ENCODE measurements at places on chromosomes 16 and 17. TPM values are rescaled to one million over a fixed set of nuclear protein-coding genes. Genes with fewer than 3 reads are reported as not detected.
A peak's percentile ranks its signal among the peaks of the same experiment; 100 is the strongest.

DNA sequence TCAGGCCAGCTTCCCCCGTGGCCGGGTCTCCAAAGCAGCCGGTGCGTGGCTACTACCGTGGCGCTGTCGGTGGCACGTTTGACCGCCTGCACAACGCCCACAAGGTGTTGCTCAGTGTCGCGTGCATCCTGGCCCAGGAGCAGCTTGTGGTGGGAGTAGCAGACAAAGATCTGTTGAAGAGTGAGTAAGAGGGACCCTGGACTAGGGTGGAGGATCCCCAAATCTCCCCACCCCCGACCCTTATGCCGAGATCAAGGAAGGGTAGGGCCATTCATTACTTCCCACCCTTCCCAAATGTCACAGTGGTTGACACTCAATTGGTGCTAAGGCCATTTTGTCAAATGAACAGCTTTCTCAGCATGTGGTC lies 1.2 kb downstream of the COASY start:
- ATAC-seq, result no peak

DNA sequence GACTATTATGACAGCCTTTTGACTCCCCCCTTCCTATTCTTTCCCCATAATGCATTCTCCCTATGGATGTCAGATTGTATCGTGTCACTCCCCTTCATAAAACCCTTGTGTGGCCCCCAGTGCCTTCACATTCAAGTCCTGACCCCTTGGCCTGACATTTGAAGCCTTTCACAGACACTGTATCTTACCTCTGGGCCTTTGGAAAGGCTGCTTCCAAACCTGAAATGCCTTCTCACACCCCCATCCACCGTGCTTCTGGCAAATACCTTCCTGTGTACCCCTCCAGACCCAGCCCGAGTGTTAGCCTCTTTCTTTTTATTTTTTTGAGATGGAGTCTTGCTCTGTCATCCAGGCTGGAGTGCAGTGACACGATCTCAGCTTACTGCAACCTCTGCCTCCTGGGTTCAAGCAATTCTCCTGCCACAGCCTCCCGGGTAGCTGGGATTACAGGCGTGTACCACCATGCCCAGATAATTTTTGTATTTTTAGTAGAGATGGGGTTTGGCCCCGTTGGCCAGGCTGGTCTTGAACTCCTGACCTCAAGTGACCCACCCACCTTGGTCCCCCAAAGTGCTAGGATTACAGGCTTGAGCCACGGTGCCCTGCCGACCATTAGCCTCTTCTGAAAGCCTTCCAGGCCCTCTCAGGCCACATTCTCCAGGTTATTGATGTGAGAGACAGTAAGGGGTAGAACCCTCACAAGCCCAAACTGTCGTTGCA lies 2.1 kb downstream of the ARMC5 start:
- ATAC-seq, result no peak

DNA sequence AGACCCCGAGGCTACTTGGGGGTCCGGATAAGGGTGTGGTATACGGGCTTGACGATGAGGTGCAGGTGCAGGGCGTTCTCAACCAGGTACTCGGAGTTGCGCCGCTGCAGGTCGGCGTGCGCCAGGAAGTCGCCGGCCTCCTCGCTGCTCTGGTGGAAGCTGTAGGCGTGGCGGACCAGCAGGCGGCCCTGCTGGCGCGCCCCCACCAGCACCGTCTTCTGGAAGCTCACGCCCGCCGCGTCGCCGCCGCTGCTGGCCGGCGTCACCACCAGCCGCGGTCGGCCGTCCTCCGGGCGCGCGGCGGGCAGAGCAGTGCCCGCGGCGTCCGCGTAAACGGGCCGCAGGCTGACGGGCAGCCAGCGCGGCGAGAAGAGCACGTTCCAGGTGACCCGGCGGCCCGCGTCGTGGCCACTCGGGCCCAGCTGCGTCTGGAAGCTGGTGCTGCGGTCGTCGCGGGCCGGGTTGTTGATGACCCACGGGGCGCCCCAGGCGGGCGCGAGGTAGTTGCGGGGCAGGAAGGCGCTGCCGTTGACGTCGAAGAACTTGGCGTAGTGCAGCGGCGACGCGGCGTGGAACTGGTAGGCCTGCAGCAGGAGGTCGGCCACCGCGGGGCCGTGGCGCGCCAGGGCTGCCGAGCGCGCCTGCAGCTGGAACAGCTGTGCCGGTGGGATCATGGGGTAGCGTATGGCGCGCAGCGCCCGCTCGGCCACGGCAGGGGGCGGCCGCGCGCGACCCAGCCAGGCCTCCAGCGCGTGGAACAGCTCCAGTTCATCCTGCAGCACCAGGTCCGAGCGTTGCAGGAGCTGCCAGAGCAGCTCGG lies 4.8 kb downstream of the BTBD17 start:
- peak; percentile 25 for ATAC-seq

- ATAC-seq, result no peak
These were observed 300.0 kb upstream of the IRX3 start for GRCh38 chr16:54586474-54587175.

GRCh38 chr16:23501291-23501690 lies 9.0 kb downstream of the GGA2 start:
- peak; percentile 7 for ATAC-seq

DNA sequence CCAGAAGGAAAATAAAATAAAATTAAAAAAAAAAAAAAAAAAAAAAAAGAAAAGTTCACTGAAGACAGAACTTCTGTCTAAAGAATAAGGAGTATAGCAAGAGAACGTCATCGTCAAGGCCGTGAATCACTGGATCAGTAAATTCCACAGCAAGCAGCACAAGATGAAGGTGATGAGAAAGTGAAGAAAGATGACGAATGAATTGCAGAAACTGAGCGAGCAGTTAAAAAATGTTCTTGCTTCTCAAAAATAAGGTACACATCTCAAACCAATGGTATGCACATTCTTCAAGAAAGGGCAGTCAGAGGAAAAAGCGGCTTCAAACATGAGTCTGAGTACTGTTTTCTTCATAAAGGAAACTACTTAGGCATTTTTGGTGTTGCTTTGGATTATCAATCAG lies 104.7 kb downstream of the SMG6 start:
- ATAC-seq, result no peak

DNA sequence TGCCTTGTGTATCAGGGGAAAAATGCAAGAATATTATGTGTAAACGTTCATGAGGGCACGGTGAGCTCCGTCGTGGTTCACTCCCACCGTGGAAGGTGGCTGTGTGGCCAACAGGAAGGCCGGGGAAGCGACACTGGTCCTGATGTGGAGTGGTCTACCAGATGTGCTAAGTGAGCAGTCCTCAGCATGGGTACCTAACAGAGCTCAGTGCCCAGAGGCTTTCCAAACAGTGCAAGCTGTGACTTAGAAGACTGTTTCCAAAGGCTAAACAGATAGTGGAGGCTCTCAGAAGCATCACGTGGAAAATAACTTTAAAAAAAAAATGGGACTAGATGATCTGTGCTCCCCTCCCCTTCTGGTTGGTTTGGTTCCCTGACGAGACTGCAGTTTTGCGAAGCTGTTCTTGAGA lies 199.3 kb upstream of the CHMP6 start:
- ATAC-seq, result no peak

GRCh38 chr16:56936491-56936890 lies 4.5 kb downstream of the HERPUD1 start:
- no peak for ATAC-seq

GRCh38 chr16:83205896-83206295 lies 579.1 kb downstream of the CDH13 start:
- no peak for ATAC-seq

- ATAC-seq, result no peak
These were observed 1.1 kb downstream of the SPSB3 start for GRCh38 chr16:1781254-1781653.

GRCh38 chr17:64661726-64661975 lies 456 bp downstream of the SMURF2 start:
- peak; percentile 11 for ATAC-seq

GRCh38 chr16:87464691-87465300 lies 28.0 kb downstream of the ZCCHC14 start:
- ATAC-seq, result peak; percentile 70

DNA sequence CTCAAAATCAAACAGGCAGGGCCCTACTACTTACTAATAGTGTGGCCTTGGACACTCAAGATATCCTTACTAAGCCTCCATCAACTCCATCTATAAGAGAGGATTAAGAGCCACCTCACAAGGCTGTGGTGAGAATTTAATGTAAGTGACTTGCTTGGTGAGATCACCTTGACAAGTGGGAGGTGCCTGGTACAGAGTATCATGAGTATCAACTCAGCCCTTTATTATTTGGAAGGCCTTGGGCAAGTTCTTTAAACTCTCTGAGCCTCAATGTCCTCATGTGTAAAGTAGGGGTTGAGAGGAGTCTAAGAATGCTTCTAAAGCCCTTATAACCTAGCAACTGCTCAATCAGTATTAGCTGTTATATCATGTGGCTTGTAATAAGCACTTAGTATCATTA lies 15.0 kb downstream of the THUMPD1 start:
- ATAC-seq, result no peak

- no peak for ATAC-seq
These were observed 9.3 kb downstream of the CCDC40 start for GRCh38 chr17:80045703-80046102.

DNA sequence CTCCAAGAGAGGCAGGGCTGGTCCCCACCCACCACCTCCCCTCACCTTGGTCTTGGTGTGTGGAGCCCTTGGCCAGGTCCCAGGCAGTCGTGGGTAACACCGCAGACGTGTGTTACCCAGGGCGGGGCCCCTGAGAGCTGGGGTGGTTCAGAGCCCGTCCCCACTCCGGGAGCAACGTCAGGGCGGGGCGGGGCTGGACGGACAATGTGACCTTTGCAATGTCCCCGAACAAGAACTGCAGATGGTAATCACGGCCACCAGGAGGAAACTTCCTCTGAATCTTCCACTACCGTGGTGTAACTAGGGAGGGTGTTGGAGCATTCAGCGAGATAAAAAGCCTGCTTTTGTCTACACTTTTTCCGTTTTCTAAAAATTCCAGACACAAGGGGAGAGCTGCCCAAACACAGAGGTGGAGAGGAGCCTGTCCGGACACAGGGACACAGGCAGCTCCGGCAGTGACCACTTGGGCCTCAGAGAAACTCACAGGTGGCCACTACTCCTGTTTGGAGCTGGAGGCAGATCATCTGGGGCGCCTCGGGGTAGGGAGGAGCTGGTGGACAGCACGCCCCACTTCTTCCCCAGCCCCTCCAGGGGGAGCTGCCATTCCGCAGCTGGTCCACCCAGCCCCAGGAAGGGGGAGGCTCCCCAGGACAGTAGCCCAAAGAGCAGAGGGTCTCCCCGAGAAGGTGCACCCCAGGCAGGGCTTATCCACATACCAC lies 14.2 kb upstream of the SLC38A10 start:
- ATAC-seq, result peak; percentile 84

GRCh38 chr17:28514561-28515002 lies 8.4 kb downstream of the FOXN1 start:
- ATAC-seq, result peak; percentile 66

DNA sequence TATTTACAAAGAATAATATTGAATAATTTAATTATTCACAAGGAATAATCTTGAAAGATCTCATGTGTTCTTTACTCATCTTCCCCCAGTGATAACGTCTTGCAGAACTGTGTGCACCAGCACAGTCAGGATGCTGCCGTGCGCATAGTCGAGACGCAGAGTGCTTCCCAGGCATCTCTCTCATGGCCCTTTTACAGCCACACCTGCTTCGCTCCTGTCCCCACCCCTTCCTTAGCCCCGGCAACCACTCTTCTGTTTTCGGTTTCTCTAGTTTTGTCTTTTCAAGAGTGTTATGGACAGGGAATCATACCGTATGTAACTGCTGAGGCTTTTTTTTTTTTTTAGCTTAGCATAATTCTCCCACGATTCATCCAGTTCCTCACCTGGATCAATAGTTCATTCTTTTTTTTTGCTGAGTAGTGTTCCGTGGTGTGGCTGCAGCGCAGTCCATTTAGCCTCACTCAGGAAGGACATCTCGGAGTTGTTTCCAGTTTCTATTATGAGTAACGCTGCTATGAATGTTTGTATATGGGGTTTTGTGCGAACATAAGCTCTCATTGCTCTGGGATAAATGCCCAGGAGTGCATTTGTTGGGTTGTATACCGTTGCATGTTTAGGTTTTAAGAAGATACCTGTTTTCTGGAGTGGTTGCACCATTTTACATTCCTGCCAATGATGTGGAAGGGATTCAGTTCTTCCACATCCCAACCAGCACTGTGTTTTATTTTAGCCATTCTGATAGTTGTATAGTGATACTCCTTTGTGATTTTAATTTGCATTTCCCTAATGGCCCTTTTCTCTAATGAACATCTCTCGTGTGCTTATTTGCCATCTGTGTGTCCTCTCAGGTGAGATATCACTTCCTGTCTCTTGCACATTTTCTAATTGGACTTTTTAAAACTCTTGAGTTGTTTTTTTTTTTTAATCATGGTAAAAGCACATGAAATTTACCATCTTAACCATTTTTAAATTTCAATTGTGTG lies 47.6 kb downstream of the SEC14L1 start:
- ATAC-seq, result no peak

GRCh38 chr17:34275881-34276280 lies 5.9 kb downstream of the CCL7 start:
- ATAC-seq, result no peak

GRCh38 chr16:61763013-61763412 lies 273.2 kb downstream of the CDH8 start:
- no peak for ATAC-seq

DNA sequence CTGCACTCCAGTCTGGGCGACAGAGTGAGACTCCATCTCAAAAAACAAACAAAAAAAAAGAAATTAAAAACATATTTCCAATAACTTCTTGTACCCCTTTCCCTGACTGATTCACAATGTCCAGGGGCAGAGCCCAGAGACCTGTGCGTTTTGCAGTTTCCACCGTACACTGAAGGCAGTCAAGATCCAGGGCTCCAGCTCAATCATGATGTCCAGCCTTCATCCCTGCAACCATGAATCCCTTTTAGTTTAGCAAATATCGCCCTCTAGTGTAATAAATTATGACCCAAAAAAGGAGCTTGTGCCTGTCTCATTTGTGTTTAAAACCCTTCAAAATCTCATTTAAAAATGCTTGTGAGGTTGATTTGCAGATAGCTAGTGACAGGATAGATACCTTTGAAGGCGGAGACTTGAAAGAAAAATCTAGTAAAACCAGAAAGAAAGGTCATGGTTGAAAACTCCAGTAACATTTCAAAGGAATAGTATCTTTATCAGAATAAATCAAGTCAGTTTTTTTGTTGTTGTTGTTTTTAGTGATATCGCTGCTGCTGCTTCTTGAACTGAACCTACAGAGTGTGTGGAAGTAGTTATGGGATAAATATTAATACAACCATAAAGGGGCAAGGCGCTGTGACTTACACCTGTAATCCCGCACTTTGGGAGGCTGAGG lies 3.7 kb upstream of the ERN1 start:
- no peak for ATAC-seq

GRCh38 chr17:5711344-5711743 lies 127.0 kb upstream of the NLRP1 start:
- no peak for ATAC-seq

DNA sequence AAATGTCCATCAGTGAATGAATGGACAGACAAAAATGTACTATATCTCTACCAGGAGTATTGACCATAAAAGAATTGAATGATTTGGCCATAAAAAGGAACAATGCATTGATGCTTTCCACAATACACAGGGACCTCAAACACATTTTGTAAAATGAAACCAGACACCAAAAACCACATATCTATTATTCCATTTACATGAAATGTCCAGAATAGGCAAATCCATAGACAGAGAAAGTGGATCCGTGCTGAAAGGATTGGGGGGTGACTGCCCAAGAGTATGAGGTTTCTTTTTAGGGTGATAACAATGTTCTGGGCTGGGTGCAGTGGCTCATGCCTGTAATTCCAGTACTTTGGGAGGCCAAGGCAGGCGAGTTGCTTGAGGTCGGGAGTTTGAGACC lies 6.9 kb upstream of the LITAF start:
- ATAC-seq, result no peak

- ATAC-seq, result peak; percentile 22
These were observed 21.4 kb downstream of the MPRIP start for GRCh38 chr17:17063546-17064122.

The EPX gene
- total RNA-seq, result not detected

The PYDC1 gene
- not detected for total RNA-seq

The APRT gene
- total RNA-seq, result 207 TPM

The ABCC12 gene
- not detected for total RNA-seq

The BRIP1 gene
- 3.9 TPM for total RNA-seq

The SHBG gene
- total RNA-seq, result 0.48 TPM

Measured in esophagus mucosa (tissue), 1 donor.